Activated CD4-positive, alpha-beta memory T cell treated with anti-CD3 and anti-CD28 coated beads for 36 hours (primary cell): ENCODE measurements at places on chromosomes 5 and 9. TPM values are rescaled to one million over a fixed set of nuclear protein-coding genes. Genes with fewer than 3 reads are reported as not detected.

- DNase-seq: peak; percentile 8
These were observed 149.4 kb downstream of the MACROH2A1 start for GRCh38 chr5:135249658-135250057.

GRCh38 chr5:79582186-79582585, 30.1 kb upstream of the TENT2 start:
- DNase-seq: no peak

- DNase-seq: no peak
These were observed 161.9 kb upstream of the GAS1 start for GRCh38 chr9:87109231-87109631.

- DNase-seq: no peak
These were observed 67.0 kb downstream of the FRMD3 start for GRCh38 chr9:83471241-83471640.

GRCh38 chr9:94289691-94290090, 30.6 kb downstream of the ZNF169 start:
- DNase-seq: no peak

DNA sequence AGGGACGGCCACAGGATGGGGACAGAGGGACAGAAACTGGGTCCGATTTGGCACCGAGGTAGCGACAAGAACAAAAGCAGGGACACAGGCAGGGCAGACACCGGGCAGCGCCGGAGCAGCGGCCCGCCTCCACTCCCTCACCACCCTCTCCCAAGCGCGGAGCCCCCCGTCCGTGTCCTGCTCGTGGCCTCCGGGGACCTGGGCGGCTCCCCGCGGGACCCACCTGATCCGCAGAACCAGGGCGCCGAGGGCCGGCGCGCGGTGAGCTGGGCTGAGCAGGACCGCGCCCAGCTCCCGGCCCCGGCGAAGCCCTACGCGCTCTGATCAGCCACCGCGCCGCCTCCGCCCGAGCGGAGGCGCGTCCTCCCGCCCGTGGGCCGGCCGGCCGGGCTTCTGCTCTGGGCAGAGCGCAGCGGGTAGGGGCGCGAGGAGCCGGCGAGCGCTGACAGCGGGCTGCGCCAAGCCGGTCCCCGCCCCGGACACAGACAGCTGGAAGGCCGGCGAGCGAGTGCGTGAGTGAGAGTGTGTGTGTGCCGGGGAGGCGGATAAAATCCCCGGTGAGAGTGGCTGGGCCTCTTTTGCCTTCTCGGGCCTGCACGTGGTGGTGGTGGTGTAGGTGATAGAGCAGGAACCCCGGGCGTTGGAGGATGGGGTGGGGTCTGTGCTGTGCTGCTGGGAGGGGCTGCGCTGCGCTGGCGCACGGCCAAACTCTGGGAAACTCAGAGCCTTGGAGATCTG, at the start of gene GGTA1:
Gene GGTA1, minus strand, starts transcription at position 418 of the 738 bp plus-strand sequence. CDS start 31,922 bp downstream, outside the sequence.
- peak; percentile 19 for DNase-seq

SLC44A1 gene
- total RNA-seq: 12.2 TPM

DNA sequence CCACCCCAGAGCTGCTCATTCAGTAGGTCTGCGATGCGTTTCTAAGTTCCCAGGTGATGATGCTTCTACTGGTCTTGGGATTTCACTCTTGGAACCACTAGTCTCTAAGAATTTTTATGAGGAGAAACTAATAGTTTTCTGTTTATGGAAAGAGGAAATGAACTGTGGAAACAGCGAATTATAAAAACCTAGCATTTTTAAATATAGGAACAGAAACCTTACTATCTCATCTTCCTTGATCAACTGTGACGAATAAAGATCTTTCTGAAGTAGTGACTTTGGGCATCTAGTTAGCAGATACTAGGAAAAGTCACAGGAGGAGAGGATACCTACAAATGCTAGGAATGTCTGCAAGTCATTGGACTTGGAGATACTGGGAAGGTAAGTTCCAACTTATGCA, 376.8 kb upstream of the RFX3 start:
- no peak for DNase-seq

DNA sequence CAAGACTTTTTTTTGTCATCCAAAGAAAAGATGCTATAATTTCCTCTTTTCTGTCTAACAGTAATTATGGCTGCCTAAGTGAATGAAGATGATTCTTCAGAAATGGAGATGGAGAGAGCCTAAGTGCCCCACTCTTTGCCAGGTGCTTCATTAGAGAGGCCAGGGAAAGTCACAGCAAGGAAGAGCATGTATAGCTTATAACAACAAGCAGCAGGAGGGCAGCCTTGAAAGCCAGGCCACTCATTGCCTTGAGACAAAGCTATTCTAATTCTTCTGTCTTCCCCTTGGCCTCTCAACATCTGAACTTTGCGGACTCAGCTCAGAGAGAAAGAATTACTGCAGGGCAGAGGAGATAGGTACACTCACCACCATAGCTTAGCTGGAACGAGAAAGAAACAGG, 112.0 kb upstream of the ZNF366 start:
- DNase-seq: no peak

DNA sequence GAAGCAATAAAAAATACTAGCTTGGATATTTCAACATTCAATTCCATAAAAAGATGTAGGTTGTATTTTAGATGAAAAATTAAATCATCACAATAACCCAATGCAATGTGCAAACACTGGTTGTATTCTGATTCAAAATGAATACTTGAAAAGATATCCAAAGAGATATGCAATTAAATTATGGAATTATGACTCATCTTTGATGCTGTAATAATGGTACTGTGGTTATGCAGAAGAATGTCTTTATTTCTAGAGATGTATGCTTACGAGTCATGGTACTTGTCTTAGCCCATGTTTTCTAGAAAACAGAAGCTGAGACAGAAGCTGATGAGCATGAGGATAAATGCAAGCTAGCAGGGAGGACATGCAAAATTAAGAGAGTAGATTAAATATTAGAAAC, 1941.4 kb upstream of the NUDT12 start:
- DNase-seq: no peak
